ENCODE measurements at places on chromosomes 16 and 17. TPM values are rescaled to one million over a fixed set of nuclear protein-coding genes. Genes with fewer than 3 reads are reported as not detected.

HSF5 gene
- total RNA-seq, result not detected

NXPH3 gene
- 2.1 TPM for total RNA-seq

SOX15 gene
- not detected for total RNA-seq

ERI2 gene
- 28.2 TPM for total RNA-seq

TEX14 gene
- total RNA-seq, result not detected

AIPL1 gene
- not detected for total RNA-seq

STH gene
- total RNA-seq, result not detected

PRAC1 gene
- total RNA-seq, result not detected

GRCh38 chr17:31448467-31449077 is 57.1 kb downstream of the RAB11FIP4 start:
- no peaks in the 10 kb centered on the region for H3K4me1 ChIP-seq
- H3K36me3 ChIP-seq, result no peaks in the 10 kb centered on the region
- no peak for DNase-seq
- H3K27ac ChIP-seq, result no peak overlapping the region
- no peak overlapping the region for H3K4me3 ChIP-seq

- H3K4me3 ChIP-seq, result no peak overlapping the region
- H3K4me1 ChIP-seq, result no peaks in the 10 kb centered on the region
- H3K27ac ChIP-seq, result no peak overlapping the region
- H3K36me3 ChIP-seq, result no peaks in the 10 kb centered on the region
Observed at GRCh38 chr16:1009358-1010150, 28.0 kb downstream of the SOX8 start.

- peak overlapping the region; percentile 25 for H3K27ac ChIP-seq
- no peaks in the 10 kb centered on the region for H3K27me3 ChIP-seq
- no peak overlapping the region for H3K4me3 ChIP-seq
- H3K4me1 ChIP-seq, result peaks cover 37% of the 10 kb centered on the region
- H3K36me3 ChIP-seq, result no peaks in the 10 kb centered on the region
Observed at GRCh38 chr16:4097826-4098240, 18.4 kb downstream of the ADCY9 start.

GRCh38 chr16:49336581-49336980 is 37.0 kb upstream of the C16orf78 start:
- H3K4me3 ChIP-seq, result no peak overlapping the region
- H3K4me1 ChIP-seq, result no peaks in the 10 kb centered on the region
- no peak for DNase-seq
- H3K27ac ChIP-seq, result no peak overlapping the region
- no peaks in the 10 kb centered on the region for H3K27me3 ChIP-seq

GRCh38 chr17:82519971-82520903 is 705 bp downstream of the FOXK2 start:
- H3K4me1 ChIP-seq, result no peaks in the 10 kb centered on the region
- H3K27me3 ChIP-seq, result no peaks in the 10 kb centered on the region
- H3K4me3 ChIP-seq, result peak overlapping the region; percentile 96
- H3K36me3 ChIP-seq, result no peaks in the 10 kb centered on the region

DNA sequence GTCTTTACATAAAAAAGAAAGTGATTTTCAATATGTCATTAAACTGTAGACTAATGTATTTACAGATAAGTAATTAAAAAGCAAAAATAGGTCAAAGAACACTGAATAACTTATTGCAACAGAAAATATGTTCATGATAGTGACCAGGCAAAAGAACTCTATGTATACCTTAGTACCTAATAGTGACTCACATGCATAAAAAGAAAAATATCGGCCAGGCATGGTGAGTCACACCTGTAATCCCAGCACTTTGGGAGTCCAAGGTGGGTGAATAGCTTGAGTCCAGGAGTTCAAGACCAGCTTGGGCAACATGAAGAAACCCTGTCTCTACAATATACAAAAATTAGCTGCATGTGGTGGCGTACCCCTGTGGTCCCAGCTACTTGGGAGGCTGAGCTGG is 33.0 kb upstream of the TOM1L1 start:
- no peaks in the 10 kb centered on the region for H3K4me1 ChIP-seq
- no peaks in the 10 kb centered on the region for H3K36me3 ChIP-seq
- no peak overlapping the region for H3K4me3 ChIP-seq
- DNase-seq, result no peak
- H3K27me3 ChIP-seq, result no peaks in the 10 kb centered on the region
- no peak overlapping the region for H3K27ac ChIP-seq

DNA sequence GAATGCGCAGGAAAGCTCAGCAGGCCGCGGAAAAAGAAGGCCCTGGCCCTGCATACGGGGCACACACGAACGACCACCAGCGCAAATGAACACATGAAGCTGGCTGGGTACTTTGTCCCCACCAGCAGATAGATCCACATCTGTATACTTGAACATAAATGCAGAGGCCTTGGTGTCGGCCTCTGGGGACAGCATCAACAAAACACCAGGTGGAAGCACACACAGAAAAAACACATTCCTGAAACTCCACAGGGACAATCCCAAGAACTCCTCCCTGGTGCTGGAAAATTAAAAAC is 606 bp upstream of the ZBTB4 start:
- no peak for DNase-seq
- peak overlapping the region; percentile 100 for H3K27ac ChIP-seq
- H3K4me1 ChIP-seq, result peaks cover 49% of the 10 kb centered on the region
- no peaks in the 10 kb centered on the region for H3K36me3 ChIP-seq
- peak overlapping the region; percentile 93 for H3K4me3 ChIP-seq
- H3K27me3 ChIP-seq, result no peaks in the 10 kb centered on the region

GRCh38 chr17:42180922-42181850 is at the start of gene KCNH4:
TSS of gene KCNH4 (minus strand) at chr17:42181142. CDS start at chr17:42180945, 197 bp downstream.
- peak; percentile 85 for DNase-seq
- no peaks in the 10 kb centered on the region for H3K36me3 ChIP-seq
- H3K27ac ChIP-seq, result no peak within 1 kb of the TSS
- H3K27me3 ChIP-seq, result no peaks in the 10 kb centered on the region

GRCh38 chr17:9101356-9101755 is 80.0 kb downstream of the NTN1 start:
- no peak overlapping the region for H3K4me3 ChIP-seq
- no peaks in the 10 kb centered on the region for H3K36me3 ChIP-seq
- H3K4me1 ChIP-seq, result no peaks in the 10 kb centered on the region
- no peaks in the 10 kb centered on the region for H3K27me3 ChIP-seq
- DNase-seq, result no peak

- DNase-seq, result no peak
- peaks cover 30% of the 10 kb centered on the region for H3K4me1 ChIP-seq
- H3K27ac ChIP-seq, result no peak overlapping the region
Observed at GRCh38 chr16:88451586-88452481, 1.2 kb upstream of the ZFPM1 start.

DNA sequence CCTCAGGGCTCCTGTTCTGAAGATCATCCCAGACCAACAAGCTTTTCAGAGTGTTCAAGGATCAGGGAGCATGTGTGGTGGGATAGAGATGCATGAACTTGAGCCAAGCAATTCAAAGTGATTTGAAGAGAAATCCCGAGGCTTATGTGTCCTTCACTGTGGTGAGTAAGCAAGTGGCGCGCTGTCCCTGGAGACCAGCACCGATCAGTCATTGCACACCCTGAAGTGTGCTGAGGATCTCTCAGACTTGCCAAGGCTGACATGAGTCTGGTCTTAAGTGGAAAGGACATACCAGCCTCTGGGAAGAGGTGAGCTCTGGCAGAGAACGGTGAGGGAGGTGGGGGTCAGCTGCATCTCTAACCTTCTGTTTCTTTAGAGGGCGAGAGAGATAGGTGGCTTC is 43.8 kb upstream of the CDH13 start:
- no peak overlapping the region for H3K27ac ChIP-seq
- no peak for DNase-seq
- no peaks in the 10 kb centered on the region for H3K36me3 ChIP-seq
- no peak overlapping the region for H3K4me3 ChIP-seq
- no peaks in the 10 kb centered on the region for H3K4me1 ChIP-seq
- no peaks in the 10 kb centered on the region for H3K27me3 ChIP-seq

- H3K36me3 ChIP-seq, result no peaks in the 10 kb centered on the region
- no peak overlapping the region for H3K27ac ChIP-seq
- H3K4me3 ChIP-seq, result no peak overlapping the region
- no peak for DNase-seq
Observed at GRCh38 chr16:89710709-89711564, 9.4 kb upstream of the SPATA2L start.

- no peak for DNase-seq
- no peaks in the 10 kb centered on the region for H3K27me3 ChIP-seq
- no peak overlapping the region for H3K4me3 ChIP-seq
- no peaks in the 10 kb centered on the region for H3K36me3 ChIP-seq
- peak overlapping the region; percentile 82 for H3K27ac ChIP-seq
Observed at GRCh38 chr17:7017827-7018200, 5.0 kb upstream of the BCL6B start.

DNA sequence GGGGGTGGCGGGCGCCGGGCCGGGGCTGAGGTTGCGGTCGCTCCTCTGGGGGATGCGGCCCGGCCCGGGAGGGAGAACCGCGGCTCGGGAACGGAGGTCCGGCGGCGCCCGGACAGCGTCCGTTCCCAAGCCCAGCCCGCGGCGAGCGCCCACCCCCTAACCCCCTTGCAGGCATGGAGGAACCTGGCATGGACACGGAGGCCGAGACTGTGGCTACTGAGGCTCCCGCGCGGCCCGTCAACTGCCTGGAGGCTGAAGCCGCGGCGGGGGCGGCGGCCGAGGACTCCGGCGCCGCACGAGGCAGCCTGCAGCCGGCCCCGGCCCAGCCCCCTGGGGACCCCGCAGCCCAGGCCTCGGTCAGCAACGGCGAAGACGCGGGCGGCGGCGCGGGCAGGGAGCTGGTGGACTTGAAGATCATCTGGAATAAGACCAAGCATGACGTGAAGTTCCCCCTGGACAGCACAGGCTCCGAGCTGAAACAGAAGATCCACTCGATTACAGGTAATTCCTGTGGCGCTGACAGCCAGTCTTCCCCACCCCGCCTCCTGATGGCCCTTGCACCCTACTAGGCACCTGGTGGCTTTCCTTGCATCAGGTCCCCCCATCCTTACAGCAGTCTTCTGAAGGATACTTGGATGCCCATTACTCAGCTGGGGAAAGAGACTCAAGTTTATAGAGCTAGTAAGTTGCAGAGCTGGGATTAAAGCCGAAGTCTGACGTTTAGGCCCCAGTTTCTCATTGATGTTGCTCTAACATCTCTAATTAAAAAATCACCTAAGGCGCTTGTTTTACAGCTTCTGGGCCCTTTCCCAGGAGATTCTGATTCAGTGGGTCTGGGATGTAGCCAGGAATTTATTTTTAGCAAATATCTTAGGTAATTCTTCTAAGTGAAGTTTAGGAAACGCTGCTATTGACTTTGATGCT is 514 bp downstream of the UBFD1 start:
- peak overlapping the region; percentile 94 for H3K27ac ChIP-seq
- H3K36me3 ChIP-seq, result no peaks in the 10 kb centered on the region
- H3K4me1 ChIP-seq, result peaks cover 26% of the 10 kb centered on the region
- no peak for DNase-seq
- H3K27me3 ChIP-seq, result no peaks in the 10 kb centered on the region
- H3K4me3 ChIP-seq, result peak overlapping the region; percentile 89

GRCh38 chr17:1484676-1485422 is 7.6 kb downstream of the MYO1C start:
- no peaks in the 10 kb centered on the region for H3K36me3 ChIP-seq
- no peaks in the 10 kb centered on the region for H3K27me3 ChIP-seq
- H3K27ac ChIP-seq, result peak overlapping the region; percentile 92
- peak overlapping the region; percentile 81 for H3K4me3 ChIP-seq
- peaks cover 55% of the 10 kb centered on the region for H3K4me1 ChIP-seq

DNA sequence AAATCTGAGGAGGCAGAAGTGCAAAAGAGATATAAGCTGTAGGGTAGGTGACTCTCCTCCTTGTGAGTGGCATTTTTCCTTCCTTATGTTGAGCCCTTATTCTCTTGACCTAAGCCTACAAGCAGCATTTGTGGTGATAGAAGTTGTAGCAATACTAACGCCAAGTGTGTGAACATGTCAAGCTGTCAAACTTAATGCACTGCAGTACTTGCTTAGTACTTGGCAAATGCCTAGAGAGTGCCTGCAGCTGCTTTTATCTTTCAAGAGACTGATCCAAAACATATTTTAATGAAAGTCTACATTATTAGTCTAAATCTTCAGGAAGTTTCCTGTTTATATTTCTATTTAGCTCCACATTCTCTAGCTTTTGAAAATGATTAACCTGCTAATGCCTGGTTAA is 83.2 kb downstream of the CNTNAP4 start:
- no peak overlapping the region for H3K4me3 ChIP-seq
- no peak for DNase-seq
- H3K27ac ChIP-seq, result no peak overlapping the region
- no peaks in the 10 kb centered on the region for H3K27me3 ChIP-seq
- H3K36me3 ChIP-seq, result no peaks in the 10 kb centered on the region

- H3K36me3 ChIP-seq, result no peaks in the 10 kb centered on the region
- H3K27ac ChIP-seq, result peak overlapping the region; percentile 62
- H3K4me1 ChIP-seq, result no peaks in the 10 kb centered on the region
- peaks cover 16% of the 10 kb centered on the region for H3K27me3 ChIP-seq
Observed at GRCh38 chr17:61412860-61413660, 13.4 kb downstream of the TBX2 start.

DNA sequence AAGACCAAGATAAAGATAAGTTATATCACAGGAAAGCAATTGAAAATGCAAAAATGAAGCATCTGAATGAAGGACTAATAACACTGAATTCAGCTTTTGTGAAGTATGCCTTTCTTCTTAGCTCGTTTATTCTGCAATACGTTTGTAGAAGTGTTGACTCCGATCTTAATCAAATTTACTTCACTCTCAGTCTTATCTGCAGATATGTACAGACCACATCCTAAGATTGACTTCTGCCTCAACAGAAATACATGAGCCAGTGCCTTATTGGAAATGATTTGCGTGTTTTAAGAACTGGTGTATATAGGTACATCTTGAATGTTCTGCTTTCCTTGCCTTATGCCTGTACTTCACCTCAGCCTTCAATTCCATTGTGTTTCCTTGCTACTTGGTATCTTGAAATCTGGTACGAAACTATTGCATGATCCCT is 1.3 kb downstream of the ATF7IP2 start:
- no peaks in the 10 kb centered on the region for H3K4me1 ChIP-seq
- DNase-seq, result no peak

- H3K27ac ChIP-seq, result no peak overlapping the region
- H3K36me3 ChIP-seq, result no peaks in the 10 kb centered on the region
- H3K4me1 ChIP-seq, result no peaks in the 10 kb centered on the region
- H3K27me3 ChIP-seq, result no peaks in the 10 kb centered on the region
- no peak overlapping the region for H3K4me3 ChIP-seq
Observed at GRCh38 chr17:71145486-71145885, 975.3 kb upstream of the SOX9 start.

- H3K4me3 ChIP-seq, result no peak overlapping the region
- H3K27ac ChIP-seq, result peak overlapping the region; percentile 12
- H3K36me3 ChIP-seq, result no peaks in the 10 kb centered on the region
- no peak for DNase-seq
Observed at GRCh38 chr16:85171004-85171758, 58.9 kb upstream of the CIBAR2 start.

- peaks cover 5% of the 10 kb centered on the region for H3K4me1 ChIP-seq
- H3K4me3 ChIP-seq, result no peak overlapping the region
- no peaks in the 10 kb centered on the region for H3K27me3 ChIP-seq
- peaks cover 69% of the 10 kb centered on the region for H3K36me3 ChIP-seq
Observed at GRCh38 chr16:66740010-66740409, 11.4 kb downstream of the DYNC1LI2 start.

GRCh38 chr17:1627982-1628855 is at the start of gene SLC43A2:
TSS of gene SLC43A2 (minus strand) at chr17:1628834. CDS start at chr17:1627874, 960 bp downstream.
- H3K27ac ChIP-seq, result peak within 1 kb of the TSS; percentile 87
- H3K27me3 ChIP-seq, result no peaks in the 10 kb centered on the region
- H3K36me3 ChIP-seq, result no peaks in the 10 kb centered on the region
- H3K4me3 ChIP-seq, result peak within 1 kb of the TSS; percentile 76

- no peaks in the 10 kb centered on the region for H3K4me1 ChIP-seq
- no peak overlapping the region for H3K27ac ChIP-seq
- no peak overlapping the region for H3K4me3 ChIP-seq
- H3K36me3 ChIP-seq, result peaks cover 99% of the 10 kb centered on the region
- H3K27me3 ChIP-seq, result no peaks in the 10 kb centered on the region
- DNase-seq, result no peak
Observed at GRCh38 chr17:29091606-29092289, 48.8 kb downstream of the PIPOX start.

GRCh38 chr16:64539811-64540371 is 582.0 kb downstream of the CDH11 start:
- no peaks in the 10 kb centered on the region for H3K27me3 ChIP-seq
- no peak overlapping the region for H3K4me3 ChIP-seq
